AG20443 (cell line): ENCODE measurements at places on chromosomes 4 and X.

DNA sequence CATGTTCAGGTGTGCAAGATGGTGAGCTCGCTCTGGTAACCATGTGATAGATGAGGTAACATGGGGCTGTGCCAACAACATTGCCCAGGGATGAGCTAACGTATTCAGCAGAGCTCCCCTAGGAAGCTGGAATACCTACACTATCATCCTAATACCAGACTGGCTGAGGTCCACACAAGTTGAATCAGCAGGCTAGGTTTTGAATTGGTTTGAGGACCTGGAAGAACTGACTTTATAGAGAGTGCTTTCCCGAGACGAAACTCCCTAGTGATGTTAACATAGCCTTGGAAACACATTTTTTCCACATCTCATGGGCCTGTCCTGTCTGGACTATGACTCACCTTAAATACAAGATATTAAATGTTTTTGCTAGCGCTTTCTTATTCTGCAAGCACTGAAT lies 56.7 kb downstream of the IGFBP7 start:
- DNase-seq: no peak

DNA sequence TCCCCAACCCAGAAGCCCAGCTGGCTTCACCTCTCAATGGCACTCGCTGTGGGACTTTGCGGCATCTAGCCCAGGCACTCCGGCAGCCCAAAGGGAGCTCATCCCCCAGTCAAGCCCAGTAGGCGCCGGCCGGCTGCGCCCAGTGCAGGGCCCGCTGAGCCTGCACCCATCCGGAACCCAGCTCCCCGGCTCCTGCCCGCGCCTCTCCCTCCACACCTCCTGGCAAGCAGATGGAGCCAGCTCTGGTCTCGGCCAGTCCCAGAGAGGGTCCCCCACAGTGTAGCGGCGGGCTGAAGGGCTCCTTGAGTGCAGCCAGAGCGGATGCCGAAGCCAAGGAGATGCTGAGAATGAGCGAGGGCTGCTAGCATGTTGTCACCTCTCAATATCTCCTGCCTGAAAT lies 116.8 kb upstream of the UGT8 start:
- DNase-seq: no peak

DNA sequence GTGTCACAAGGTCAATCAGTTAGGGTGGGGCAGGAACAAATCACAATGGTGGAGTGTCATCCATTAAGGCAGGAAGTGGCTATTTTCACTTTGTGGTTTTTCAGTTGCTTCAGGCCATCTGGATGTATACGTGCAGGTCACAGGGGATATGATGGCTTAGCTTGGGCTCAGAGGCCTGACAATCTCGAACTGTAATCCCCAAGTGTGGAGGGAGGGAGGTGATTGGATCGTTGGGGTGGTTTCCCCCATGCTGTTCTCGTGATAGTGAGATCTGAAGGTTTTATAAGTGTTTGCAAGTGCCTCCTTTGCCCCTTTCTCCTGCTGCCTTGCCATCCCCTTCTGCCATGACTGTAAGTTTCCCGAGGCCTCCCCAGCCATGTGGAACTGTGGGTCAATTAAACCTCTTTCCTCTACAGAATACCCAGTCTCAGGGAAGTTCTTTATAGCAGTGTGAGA lies 36.7 kb upstream of the STS start:
- no peak for DNase-seq

- DNase-seq: no peak
Observed at GRCh38 chr4:56723201-56723605, 42.1 kb upstream of the HOPX start.

DNA sequence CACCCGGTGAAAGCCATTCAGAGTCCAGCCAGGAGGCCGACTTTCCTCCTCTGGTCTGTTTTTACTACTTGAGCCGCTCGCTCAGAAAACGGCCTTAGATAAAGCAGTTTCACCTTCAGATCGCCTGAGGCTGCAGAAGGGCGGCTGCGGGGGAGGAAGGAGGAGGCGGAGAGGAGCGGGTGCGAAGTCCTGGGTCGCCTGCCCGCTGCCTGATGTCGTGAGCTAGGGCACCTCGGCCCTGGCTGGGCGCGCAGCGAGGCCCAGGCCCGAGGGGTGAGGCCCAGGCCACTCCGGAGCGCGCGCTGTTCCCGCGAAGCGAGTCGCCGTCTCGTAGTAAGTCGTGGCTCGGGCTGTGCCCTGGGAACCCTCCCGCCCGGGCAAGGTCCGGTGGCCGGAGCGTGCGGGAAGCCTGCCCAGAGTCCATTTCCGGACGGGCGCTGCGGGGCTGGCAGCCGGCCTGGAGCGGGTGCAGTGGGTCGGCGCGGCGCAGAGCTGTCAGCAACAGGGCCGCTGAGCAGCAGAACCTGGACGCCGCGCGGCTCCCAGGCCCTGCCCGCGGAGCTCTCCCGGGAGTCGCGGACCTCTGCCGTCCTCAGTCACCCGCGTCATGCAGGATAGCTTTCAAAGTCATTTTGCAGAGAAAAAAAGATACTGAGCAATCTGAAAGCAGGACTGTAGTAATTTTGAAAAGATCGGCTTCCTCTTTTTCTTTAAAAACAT lies 18.6 kb downstream of the TRIM2 start:
- DNase-seq: peak; percentile 77

- peak; percentile 55 for DNase-seq
Observed at GRCh38 chr4:185849664-185850550, 37.9 kb upstream of the SORBS2 start.

DNA sequence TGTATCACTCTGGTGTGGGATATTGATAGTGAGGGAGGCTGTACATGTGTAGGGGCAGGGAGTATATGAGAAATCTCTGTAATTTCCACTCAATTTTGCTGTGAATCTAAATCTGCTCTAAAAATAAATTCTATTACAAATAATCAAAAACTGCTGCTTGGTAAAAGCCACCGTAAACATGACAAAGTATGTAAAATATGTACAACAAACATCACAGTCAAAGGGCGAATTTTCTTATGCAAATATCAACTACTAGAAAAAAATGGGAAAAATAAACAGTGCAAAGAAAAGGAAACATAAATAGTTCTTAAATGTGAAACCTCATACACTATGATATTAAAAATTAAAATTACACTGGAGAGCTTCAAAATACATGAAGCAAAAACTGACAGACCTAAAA lies 105.1 kb upstream of the DCLK2 start:
- DNase-seq: no peak
